ENCODE measurements at places on chromosomes 3 and 15.
A peak's percentile ranks its signal among the peaks of the same experiment; 100 is the strongest.

- no peak for DNase-seq
Observed at GRCh38 chr3:155934230-155934629, 63.8 kb downstream of the GMPS start.

GRCh38 chr3:64809086-64809485 lies 121.3 kb upstream of the ADAMTS9 start:
- no peak for DNase-seq

- DNase-seq: no peak
Observed at GRCh38 chr15:60536314-60536713, 57.4 kb upstream of the ICE2 start.

DNA sequence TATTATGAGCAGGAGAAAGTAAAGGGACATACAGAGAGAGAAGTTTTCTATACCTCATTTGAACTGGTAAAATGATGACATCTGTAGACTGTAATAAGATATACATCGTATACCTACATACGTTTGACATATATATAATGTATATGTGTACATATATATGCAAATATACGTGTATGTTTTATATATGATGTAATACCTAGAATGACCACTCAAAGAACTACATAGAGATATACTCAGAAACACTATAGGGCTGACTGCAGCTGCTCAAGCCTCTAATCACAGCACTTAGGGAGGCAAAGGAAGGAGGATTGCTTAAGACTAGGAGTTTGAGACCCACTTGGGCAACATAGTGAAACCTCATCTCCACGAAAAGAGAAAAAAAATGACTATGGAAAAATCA lies 48.5 kb upstream of the MCTP2 start:
- DNase-seq: no peak

DNA sequence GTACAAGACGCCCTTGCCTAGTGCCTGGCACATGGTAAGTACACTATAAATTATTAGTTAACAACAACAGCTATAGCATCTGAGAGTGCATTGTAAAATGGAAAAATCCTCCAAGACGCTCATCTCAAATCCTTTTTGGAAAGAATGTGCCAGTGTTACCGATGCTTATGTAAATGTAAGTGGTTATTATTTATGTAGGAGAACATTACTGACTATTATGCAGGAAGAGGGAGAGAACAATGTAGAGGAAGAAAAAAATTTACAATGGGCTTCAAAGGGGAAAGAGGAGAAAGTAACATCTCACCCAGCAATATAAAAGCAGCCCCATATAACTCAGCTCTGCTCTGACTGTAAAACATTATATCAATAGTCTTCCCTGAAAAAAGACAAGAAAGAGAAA lies 155.3 kb upstream of the LPP start:
- DNase-seq: no peak

- no peak for DNase-seq
Observed at GRCh38 chr3:14175383-14176037, 2.9 kb downstream of the XPC start.

GRCh38 chr15:78174401-78174800 lies 25.2 kb downstream of the IDH3A start:
- DNase-seq: no peak

- peak; percentile 39 for DNase-seq
Observed at GRCh38 chr3:134659391-134660045, 8.7 kb upstream of the KY start.

DNA sequence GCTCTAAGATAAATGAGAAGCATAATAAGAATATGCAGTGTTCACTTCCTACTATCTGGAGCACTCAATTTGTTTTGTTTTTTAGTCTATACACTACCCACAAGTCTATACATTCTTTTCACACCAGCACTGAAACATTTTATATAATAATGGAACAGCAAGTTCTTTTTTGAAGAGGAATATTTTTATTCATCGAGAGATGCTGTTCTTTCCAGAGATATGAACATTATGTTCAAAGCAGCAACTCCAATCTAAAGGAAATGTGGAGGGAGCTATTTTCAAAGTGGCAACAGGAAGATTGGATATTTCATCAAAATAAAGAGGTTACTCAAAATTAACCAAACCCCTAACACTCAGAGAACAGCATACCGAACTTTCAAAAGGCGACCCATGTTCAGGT lies 16.4 kb upstream of the PYDC2 start:
- DNase-seq: no peak

- no peak for DNase-seq
Observed at GRCh38 chr3:186932281-186933181, 2.2 kb downstream of the ST6GAL1 start.

- no peak for DNase-seq
Observed at GRCh38 chr15:42494998-42495360, 455 bp upstream of the SNAP23 start.

GRCh38 chr3:112333381-112334317 lies 693 bp downstream of the CD200 start:
- DNase-seq: peak; percentile 60

DNA sequence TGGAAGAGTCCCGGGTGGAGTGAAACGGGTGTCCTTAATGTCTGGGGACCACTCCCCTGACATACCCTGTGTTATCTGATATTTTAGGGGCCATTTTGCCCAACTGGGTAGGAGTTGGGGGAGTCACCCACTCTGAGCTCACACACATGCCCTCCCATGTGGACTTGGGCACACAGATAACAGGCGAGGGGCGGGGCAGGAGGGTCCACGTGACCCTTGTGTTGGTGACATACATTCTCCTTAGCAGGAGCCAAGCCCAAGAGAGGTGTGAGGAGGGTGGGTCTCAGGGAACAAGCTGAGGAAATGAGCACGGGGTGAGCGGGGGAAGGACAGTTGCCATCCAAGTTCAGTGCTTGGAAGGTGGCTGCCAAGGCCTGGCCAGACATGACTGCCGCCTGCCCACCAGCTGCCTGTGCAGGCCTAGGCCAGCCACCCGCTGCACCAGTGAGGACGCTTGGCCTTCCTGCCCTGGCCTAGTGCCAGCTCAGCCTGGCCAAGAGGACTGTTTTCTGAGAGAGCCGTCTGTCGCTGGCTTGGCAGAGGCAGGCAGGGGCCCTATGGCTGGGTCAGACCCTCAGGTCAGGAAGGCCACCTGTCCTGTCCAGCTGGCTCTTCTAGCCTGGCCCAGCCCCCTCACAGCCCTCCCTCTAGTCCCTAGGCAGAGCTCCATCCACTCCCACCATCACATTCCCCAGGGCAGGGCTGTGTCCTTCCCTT lies 31.3 kb upstream of the TMEM115 start:
- no peak for DNase-seq

DNA sequence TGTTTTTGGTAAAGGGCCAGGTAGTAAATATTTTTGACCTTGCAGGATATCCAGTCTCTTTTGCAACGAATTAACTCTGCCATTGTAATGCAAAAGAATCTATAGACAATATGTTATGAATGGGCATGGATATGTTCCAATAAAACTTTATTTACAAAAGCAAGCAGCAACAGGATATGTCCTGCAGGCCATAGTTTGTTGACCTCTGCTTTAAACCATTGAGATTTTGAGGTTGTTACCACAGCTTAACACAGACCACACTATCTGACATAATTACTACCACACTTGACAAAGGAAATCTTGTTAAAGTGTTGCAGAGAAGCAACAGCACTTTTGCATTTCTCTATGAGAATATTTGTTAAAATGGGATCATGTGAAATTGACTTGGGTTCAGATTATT lies 349.3 kb downstream of the ERC2 start:
- no peak for DNase-seq

- peak; percentile 73 for DNase-seq
Observed at GRCh38 chr3:71416876-71417275, 166.7 kb downstream of the FOXP1 start.

- DNase-seq: no peak
Observed at GRCh38 chr3:126891791-126892190, 91.1 kb upstream of the PLXNA1 start.

DNA sequence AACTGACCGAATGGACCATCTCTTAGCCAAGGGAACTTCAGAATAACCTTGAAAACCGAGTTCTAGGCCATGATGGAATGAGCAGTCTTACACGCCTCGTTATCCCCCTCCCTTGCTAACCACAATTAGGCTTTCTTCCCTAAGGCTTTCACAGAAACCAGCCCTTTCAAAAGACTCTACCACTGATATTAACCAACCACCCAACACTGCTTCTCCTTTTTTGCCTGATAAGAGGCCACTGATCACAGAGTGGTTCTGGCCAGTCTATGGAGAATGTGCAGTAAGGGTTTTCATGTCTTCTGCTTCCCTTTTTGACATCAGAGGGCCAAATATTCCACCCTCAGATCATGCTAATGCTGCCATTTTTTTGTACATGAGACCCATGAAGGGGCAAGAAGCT lies 59.3 kb downstream of the MCF2L2 start:
- DNase-seq: no peak

GRCh38 chr3:53252096-53252946 lies 3.5 kb downstream of the TKT start:
- DNase-seq: no peak

GRCh38 chr3:126245811-126246727 lies 65.7 kb upstream of the ALDH1L1 start:
- DNase-seq: no peak

- DNase-seq: no peak
Observed at GRCh38 chr15:93296759-93297500, 207.9 kb upstream of the RGMA start.

DNA sequence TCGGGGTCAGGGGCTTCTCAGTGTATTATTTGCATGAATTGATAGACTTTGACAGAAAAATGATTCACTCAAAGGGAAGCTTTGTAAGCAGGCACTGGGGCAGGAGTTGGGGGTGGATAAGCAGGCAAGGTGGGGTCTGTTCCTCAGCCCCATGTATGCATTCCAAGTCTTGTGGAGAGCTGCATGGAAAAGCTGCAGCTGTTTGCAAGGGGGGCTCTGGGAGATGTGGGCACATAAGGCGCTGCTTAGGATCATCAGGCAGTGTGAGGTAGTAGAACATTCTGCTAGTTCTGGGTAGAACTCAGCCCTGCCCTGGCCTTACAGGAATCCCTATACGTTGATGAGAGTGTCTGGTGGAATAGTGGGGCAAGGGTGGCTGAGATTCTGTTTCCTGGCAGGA lies 154.2 kb upstream of the LRIG1 start:
- DNase-seq: no peak

- DNase-seq: peak; percentile 82
Observed at GRCh38 chr3:40985195-40985594, 214.1 kb upstream of the CTNNB1 start.

- peak; percentile 71 for DNase-seq
Observed at GRCh38 chr15:74642734-74643664, 27.4 kb downstream of the CLK3 start.

- DNase-seq: no peak
Observed at GRCh38 chr3:115932807-115933206, 309.5 kb downstream of the GAP43 start.

DNA sequence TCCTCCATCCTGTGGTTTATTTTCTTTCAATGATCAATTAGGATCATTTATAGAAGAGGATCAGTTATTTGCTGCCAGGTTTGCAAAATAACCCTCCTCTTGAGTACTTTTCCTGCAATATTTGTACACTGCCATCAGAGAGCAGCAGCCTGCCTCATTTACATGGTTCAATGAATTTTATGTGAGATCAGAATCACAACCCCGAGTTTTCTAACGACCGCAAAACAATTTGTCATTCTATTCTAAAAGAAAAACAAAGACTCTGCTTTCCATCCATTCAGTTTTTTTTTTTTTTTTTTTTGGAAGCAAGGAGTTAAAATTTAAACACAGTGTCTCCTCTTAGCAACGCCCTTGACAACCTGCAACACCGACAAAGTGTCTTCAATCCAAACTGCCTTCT lies 146.9 kb downstream of the RAB11A start:
- no peak for DNase-seq

- DNase-seq: no peak
Observed at GRCh38 chr15:79492065-79492464, 59.9 kb downstream of the MINAR1 start.

DNA sequence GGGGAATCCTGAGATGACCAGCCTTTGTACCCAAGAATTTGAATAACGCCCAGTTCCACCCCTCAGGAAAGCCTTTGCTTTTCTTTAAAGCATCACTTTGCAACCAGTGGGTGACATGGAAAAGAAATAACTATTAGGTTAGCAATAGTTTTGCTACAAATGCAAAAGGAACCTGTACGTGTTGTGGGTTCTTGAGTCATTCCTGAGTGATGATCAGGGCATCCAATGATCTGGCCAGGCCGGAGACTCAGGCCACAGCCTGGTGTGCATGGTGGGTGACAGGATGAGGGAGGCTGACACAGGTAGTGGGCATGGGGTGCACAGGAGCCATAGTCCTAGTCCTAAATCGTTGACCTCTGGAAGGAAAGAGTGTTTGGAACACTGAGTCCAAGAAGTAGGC lies 321.4 kb upstream of the IL12A start:
- no peak for DNase-seq

GRCh38 chr3:194961149-194961548 lies 275.5 kb downstream of the FAM43A start:
- DNase-seq: peak; percentile 45

DNA sequence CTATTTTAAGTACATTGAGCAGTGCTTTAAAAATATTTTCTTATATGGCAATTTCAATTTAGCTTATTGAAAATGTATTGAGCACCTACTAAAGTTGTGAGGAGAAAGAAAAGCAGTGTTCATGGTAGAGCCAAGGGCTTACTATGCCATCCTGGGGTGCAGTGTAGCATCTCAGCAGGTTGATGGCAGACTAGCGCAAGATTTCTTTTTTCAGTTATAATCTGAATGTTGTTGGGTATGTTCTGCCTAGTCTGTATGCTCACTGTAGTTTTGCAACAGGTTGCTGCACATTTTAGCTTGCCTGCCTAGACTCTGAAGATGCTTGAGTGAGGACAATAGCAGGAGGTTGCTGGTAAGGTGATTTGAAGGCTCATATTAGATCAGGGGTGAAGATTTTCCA lies 103.1 kb upstream of the UNC13C start:
- DNase-seq: no peak

DNA sequence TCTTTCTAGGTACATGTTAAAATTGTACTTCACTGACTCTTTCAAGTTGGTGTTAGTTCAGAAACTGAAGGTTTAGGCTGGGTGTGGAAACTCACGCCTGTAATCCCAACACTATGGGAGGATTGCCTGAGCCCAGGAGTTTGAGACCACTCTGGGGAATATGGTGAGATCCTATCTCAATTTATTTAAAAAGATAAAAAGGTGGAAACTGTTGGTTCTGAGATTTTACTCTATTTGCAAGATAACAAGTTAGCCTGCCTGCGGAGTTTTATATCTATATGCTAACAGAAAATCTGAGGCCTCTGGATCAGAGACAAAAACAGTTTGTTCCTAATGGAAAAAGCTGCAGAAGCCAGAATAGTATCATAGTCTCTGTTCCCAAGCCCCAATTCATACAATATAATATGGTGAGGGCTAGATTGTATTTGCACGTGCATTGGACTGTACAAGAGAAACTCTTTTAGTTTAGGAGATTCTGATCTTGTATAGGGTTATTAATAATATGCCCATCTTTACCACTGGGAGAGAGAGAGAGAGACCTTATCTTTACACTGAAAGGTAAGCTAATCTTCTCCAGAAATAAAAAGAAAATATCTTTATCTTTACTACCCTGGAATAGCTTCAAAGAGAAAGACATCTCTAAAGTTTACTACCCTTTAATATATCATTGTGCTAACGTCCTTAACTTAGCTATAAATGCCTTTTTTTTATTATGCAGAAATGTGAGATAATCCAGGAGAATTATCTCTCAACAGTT lies 1267.6 kb downstream of the OTOL1 start:
- no peak for DNase-seq
